ENCODE measurements at places on chromosomes 11 and 22.

GRCh38 chr11:11808992-11809615 is 32.7 kb upstream of the USP47 start:
- no peak for DNase-seq

DNA sequence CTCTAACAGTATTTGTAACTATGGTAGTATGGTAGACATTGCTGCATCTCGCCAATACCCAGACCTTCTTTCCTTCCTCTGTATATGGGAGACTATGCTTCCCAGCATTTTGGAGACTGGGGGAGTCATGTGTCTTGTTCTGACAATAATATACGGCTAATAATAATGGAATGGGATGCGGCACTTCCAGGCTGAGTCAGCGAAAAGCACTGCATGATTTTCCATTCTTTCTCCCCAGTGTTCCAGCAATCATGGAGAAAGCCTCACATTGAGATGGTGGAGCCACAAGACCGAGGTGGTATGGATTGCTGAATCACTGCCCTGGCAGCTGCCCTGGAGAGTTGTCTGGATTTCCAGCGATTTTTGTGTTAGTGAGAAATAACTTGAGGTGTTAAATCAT is 77.1 kb upstream of the FIBIN start:
- no peak for DNase-seq

DNA sequence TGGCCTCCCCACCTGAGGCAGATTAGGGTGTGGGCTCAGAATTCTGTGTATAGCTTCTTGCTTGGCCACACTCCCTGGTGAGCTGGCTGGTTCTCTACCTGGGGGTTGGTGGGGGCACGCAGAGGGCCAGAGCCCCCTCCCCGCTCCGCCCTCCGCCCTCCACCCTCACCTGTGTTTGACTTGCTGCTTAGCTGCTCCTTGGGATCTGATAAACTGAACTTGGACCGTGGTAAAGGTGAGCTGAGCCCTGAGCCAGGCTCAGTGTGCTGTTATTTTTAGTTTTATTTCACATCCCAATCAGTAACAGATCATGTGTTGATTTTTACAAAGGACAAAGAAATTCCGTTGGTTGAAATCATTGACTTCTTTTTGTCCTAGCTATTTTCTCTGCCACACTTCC is 2.0 kb downstream of the OVOL1 start:
- DNase-seq: no peak

DNA sequence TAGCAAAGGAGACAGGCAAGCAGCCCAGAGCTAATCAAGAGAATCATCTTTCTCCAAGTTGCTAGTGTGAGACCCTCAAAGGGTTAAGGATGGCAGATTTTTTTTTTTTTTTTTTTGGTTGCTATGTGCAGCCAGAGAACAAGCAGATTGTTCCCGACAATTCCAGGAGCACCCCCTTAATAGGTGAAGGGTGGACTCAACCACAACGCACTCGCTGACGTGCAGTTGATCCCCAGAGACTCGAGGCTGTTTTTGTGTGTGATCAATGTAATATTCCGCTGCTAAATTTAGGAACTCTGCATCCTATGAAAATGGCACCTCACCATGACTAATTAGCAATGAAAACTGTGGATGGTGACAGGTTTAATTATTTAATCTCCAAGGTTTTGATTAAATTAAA is 789.0 kb downstream of the KCNA4 start:
- no peak for DNase-seq

DNA sequence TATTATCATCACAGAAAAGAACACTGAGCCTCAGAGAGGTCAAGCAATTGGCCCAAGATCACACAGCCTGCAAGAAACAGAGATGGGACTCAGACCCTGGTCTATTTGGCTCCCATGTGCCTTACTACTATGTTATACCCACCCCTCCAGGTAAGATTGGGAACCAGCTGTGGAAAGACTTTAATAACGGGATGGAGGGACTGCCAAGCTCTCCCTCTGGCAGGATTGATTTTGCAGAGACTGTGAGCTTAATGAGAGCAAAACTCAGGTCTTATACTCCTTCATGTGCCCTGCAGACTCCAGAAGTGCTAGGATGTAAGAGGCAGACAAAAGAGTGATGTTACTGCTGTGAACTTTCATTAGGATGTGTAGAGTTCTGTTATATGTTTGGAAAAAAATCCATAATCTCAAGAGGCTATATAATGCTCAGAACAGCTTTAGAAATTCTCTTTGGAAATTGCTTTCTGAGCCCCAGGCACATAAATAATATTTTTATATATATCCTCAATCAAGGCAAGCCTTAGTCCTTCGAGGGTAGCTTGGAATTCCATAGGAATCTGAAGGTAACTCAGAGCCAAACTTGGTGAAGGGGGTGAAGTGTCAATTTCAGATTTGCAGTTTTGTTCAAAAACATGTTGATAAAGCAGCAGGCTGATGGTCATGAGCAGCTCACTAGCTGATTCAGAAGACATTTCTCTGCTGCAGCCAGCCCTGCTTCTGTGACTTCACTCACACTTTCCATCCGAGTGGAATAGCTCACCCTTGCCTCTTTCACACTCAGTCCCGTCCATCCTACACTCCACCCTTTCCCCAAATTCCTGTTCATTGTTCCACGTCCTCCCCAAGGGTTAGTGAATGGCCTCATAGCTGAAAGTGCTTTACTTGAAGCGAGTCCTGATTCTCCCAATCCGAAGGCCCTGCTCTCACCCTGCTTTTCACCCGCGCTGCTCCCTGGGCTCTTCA is 188.8 kb downstream of the SNX19 start:
- no peak for DNase-seq

- DNase-seq: no peak
Observed at GRCh38 chr11:62374801-62375200, 37.6 kb downstream of the ASRGL1 start.

GRCh38 chr11:128195057-128195751 is 392.2 kb downstream of the ETS1 start:
- DNase-seq: no peak

DNA sequence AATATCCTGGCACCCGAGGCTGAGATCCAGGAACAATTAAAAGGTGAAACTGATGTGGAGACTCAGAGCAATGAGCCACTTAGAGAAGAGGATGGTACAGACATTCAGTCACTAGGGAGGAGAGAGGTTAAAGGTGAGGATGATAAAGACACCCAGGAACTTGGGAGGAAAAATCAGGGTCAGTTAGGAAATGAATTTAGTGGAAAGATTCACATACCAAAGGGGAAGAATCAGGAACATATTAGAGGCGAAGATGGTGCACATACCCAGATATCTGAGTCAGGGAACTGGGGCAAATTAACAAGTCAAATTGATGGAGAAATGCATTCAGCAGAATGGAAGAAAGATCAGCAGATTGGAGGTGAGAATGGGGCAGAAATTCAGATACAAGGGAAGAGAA is 4.1 kb upstream of the MEI1 start:
- no peak for DNase-seq

DNA sequence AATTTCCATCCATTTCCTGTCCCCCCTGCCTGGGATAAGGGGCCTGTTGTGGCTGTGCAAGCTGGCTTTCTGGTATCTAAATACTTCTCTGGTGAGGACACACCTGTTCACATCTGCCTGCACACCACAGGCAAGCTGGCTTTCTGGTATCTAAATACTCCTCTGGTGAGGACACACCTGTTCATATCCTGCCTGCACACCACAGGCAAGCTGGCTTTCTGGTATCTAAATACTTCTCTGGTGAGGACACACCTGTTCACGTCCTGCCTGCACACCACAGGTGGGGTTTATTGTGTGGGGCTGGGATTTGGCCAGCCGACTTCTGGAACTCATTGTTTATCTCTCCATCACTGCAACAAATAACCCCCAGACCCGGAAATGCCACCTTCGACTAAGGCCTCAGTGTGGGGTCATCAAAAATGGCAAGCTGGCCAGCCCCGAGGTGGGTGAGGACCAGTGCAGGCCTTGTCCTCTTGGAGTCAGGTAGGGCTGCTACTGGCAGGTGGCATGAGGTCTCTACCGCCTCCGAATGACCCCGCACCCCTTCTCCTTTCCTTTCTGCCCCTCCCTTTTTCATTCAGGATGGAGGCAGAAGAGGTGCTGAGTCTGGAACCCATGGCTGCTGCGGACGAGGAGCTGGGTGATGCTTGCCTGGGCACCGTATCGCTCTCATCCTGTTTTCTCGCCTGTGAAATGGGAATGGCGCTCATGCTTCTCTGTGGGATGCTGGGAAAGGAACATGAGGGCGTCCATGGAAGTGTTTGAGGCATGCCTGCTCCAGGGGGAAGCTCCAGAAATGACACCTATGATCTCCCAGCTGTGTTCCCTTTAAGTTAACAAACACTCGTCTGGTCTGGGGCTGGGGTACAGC is 43.5 kb upstream of the MYEOV start:
- DNase-seq: no peak

DNA sequence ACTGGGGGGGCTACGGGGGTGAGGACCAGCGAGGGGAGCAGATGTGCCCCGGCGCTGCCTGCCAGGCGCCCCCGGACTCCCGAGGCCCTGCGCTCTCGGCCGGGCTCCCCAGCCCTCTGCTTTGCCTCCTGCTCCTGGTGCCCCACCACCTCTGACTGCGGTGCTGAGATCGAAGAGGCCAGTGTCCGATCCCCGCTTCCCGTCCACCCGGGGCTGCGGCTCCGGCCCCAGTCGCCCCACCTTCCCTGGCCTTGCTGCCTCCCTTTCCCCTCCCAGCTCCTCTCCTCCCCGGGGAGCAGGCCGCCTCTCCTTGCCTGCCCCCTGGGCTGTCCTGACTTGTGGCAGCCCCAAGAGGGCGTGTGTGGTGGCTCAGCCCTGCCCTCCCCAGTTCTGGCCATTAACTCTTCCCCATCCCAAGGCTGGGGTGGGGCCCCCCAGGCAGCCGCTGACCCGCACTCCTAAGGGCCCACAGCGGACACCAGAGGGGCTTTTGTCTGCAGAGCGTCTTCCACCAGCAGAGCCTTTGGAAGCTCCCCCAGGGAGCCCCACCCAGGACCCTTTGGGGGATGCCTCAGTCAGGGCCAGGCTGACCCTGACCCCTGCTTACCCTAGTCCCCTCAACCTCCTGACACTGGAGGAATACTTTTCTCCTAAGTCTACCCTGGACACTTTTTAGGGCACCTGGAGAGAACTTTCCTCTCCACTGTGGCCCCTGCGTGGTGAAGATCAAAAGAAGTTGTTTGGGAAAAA is 16.6 kb downstream of the RTN4RL2 start:
- no peak for DNase-seq

DNA sequence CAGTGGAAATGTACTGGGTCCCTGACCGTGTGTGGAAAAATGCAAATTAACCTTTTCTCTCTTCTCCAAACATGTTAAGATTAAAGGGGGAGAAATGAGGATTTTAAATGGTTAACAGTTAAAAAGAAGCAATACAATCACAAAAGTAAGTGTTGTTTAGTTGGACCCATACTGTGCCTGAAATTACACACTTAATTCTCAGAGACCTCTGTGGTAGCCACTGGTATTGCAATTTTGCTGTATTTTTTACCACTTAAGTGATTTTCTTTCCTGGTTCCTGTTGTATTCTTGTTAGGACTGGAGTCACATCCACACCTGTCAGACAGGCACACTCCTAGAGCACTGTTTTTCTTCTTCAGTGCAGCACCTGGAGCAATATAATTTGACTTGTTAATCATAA is 179.6 kb upstream of the PDGFD start:
- no peak for DNase-seq

GRCh38 chr11:71452199-71453036 is 585 bp upstream of the NADSYN1 start:
- DNase-seq: no peak

GRCh38 chr11:7442588-7443215 is 42.6 kb upstream of the OLFML1 start:
- DNase-seq: peak; percentile 37

GRCh38 chr11:46066335-46066734 is 54.9 kb downstream of the PHF21A start:
- no peak for DNase-seq

- no peak for DNase-seq
Observed at GRCh38 chr11:118212781-118213191, 12.0 kb downstream of the JAML start.

- DNase-seq: peak; percentile 43
Observed at GRCh38 chr11:8566613-8567210, 27.3 kb downstream of the STK33 start.

- no peak for DNase-seq
Observed at GRCh38 chr11:8642196-8642841, 40.1 kb downstream of the TRIM66 start.

DNA sequence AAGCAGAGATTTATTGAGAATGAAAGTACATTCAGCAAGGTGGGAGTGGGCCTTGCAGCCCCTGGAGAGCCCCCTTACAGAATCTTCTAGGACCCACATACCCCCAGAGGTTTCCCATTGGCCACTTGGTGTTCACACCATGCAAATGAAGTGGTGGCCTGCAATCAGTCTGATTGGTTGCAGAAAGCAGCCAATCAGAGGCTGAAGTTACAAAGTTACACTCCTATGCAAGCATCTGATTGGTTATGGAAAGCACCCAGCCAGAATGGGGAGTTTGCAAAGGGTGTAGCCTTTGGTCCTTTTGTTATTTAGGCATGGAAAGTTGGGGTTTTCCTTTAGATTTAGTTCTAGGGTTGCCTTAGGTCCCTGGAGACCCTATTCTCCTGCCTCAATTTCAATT is 34.9 kb downstream of the UVRAG start:
- no peak for DNase-seq

DNA sequence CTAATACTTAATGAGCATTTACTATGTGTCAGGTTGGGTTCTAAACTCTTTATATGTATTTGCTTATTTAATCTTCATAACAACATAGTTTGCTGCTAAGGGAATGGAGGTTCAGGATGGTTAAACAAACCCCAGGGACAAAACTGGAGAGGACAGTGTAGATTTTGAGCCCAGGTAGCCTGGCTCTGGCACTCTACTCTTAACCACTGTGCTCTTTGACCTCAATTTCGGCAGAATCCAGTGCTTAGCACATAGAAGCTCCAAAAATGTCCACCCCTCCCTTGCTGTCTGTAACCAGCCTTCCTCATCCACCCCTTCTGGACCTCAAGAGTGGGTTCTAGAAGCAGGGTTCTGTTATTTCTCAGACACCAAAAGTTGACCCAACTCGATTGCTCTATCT is 88.0 kb upstream of the SYT13 start:
- no peak for DNase-seq

- no peak for DNase-seq
Observed at GRCh38 chr22:38788021-38788816, 5.7 kb downstream of the DNAL4 start.

- no peak for DNase-seq
Observed at GRCh38 chr11:82458761-82459160, 274.9 kb downstream of the FAM181B start.

DNA sequence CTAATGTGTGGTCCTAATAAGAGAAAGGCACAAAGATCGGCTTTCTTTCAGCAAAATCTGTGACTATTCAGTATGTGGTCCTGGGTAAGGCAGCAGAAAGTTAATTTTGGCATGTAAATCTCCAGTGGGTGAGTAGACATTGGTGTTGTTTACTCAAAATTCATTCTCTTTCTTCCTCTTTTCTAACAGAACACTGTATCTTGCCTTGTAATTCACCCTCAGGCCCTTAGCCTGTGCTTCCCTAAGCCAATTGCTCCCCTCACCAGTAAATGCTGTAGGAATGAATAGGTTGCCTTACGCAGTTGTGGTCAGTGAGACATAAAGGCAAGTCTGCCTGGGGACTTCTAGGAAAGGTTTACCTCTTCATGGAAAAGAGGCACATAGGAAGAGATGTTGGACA is 49.9 kb upstream of the PDE3B start:
- no peak for DNase-seq

- DNase-seq: no peak
Observed at GRCh38 chr22:19892257-19892879, 37.7 kb upstream of the GNB1L start.

- DNase-seq: no peak
Observed at GRCh38 chr11:126701520-126701897, 299.1 kb downstream of the KIRREL3 start.

All from hematopoietic multipotent progenitor cell treated with erythropoietin and hydrocortisone succinate and interleukin-3 and kit ligand, for 17 days (in vitro differentiated cells).